Fibroblast of gingiva (primary cell): ENCODE measurements at places on chromosomes 2 and 18.

DNA sequence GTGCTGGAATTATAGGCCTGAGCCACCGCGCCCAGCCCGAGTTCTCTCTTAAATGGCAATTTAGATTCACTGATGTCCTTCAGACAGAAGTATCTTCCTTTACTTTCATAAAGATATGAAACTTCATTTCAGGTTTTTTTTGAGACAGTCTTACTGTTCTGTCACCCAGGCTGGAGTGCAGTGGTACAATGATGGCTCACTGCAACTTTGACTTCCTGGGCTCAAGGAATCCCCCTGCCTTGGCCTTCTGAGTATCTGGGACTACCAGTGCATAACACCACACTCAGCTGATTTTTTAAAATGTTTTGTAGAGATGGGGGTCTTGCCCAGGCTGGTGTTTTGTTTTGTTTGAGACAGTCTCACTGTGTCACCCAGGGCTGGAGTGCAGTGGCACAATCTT, 13.2 kb downstream of the ITGB1BP1 start:
- DNase-seq: no peak

- peak; percentile 23 for DNase-seq
Measured at GRCh38 chr18:45449418-45450227, 165.7 kb upstream of the SLC14A2 start.

GRCh38 chr2:12577091-12577490, 139.6 kb upstream of the TRIB2 start:
- DNase-seq: no peak

DNA sequence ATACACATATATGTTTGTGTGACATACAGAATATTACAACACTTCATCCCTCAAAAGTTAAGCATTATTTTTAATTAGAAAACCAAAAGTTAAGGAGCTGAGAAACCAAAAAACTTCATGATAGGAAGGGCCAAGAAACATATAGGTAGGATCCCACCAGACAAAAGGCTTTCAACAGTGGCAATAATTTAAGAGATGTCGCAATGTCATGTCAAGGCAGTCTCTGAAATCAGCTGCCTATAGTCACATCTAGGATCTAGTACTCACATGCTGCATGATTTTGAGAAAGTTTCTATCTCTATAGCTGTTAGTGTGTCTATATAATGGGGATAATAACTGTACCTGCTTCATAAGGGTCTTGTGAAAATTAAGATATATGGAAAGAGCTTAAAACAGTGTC, 72.7 kb downstream of the SPIRE1 start:
- no peak for DNase-seq

DNA sequence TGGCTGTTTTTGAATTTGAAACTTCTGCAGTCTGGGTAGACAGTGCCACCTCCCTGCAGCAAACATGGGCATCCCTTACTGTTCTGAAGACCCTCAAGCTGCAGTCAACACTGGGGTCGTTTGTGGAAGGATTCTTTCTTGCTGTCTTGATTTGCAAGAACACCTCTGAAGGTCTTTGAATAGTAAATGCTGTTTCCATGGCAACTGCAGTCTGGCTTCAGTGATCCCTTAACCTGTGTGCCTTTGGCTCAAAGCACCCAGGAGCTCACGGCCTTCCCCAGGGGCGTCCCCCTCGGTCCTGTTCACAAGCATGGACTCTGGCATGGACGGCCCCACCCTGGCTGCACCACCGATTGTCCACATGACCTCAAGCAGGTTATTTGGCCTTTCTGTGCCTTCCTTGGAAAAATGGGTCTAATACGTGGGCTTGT, 38.3 kb downstream of the LRRFIP1 start:
- no peak for DNase-seq

DNA sequence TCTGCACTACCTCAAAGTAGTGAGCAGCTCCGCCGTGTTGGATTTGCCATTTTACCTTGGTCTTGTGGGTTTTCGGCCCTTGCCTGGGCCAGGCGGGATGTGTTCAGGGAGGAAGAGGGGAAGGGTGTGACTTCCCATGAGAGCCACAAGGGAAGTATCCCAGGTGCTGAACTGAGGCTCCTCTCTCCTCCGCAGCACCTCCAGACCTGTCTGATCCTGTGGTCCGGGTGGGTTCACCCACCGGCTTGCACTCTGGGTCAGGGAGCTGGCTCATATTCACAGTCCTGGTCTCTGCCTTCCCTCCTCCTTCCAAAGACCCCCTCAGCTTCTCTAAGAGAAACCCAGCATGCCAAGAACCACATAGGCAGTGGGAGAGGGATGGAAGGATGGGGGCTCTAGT, 235.8 kb downstream of the SEPTIN10 start:
- DNase-seq: no peak

DNA sequence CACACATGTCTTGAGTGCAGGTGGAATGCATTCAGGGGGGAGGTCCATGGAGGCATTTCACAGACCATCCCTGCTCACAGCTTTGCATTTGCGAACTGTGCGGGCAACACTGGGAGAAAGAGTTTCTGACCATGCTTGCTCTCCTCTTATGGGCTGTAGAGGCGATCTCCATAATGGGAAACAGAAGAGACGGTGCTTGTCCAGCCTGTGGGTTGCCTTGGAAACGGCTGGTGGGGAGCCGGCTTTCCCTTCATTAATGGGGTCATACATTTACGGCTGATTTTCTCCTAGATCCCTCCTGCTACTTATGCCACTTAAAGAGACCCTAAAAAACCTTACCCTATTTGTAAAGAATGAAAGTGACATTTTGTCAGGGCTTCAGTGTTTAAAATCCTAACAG, 147.4 kb downstream of the SOX11 start:
- DNase-seq: no peak

- DNase-seq: no peak
Measured at GRCh38 chr2:38765149-38765548, 12.9 kb upstream of the GEMIN6 start.

GRCh38 chr2:10054424-10054823, 11.1 kb downstream of the KLF11 start:
- no peak for DNase-seq

GRCh38 chr2:71630454-71631328, 177.3 kb downstream of the DYSF start:
- no peak for DNase-seq

DNA sequence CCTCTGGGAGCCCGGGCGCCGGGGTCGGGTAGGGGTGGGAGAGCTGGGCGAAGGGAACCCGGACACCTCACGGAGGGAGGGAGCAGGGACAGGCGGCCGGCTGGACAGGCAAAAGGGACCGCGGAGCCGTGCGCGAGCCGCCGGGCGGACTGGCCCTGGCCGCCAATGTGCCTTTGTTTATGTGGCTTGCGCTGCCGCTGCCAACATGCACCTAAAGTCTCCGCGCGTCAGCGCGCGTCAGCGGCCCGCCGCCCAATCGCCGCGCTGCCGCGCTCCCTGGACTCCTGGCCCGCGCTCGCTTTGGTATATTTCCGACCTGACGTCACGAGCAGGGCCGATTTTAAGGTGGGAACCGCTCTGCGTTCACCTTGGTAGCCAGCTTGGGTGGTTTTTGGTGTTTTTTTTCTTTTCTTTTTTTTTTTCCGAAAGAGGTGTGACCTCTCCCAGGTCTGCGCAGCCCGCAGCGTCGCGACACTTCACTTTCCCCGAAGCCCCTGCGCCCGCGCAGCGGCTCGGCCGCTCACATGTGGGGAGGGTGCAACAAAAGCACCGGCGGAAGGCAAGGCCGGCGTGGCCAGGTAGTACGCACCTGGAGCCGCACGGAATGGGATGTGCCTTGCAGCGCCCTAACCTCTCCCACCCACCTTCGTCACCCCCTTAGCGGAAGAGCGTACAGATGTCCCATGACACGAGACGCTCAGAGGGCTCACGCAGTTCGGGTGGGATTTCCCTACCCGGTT, at the start of gene NR4A2:
Gene NR4A2, minus strand, starts transcription at position 188 of the 740 bp plus-strand sequence. CDS start 2,535 bp downstream, outside the sequence.
- peak; percentile 92 for DNase-seq

- no peak for DNase-seq
Measured at GRCh38 chr2:99085421-99085820, 56.1 kb upstream of the C2orf15 start.

DNA sequence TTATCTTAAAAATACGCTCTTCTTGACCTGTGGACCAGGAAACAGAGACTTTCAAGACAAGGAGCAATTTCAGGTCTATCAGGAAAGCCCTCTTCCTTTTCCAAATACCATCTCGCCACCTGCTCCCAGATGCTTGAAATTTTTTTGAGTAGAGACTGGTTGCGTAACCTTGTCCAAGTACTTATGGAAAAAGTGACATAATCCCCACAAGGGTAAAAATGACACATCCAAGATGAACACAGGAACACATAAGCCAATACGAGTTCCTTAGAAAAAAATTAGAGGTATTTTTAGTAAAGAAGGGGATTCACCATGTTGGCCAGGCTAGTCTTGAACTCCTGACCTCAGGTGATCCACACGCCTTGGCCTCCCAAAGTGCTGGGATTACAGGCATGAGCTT, 1.8 kb downstream of the SERPINB13 start:
- no peak for DNase-seq

GRCh38 chr18:29556070-29556469, 1379.1 kb upstream of the CDH2 start:
- DNase-seq: no peak
